ENCODE measurements at places on chromosomes 16 and 17.

DNA sequence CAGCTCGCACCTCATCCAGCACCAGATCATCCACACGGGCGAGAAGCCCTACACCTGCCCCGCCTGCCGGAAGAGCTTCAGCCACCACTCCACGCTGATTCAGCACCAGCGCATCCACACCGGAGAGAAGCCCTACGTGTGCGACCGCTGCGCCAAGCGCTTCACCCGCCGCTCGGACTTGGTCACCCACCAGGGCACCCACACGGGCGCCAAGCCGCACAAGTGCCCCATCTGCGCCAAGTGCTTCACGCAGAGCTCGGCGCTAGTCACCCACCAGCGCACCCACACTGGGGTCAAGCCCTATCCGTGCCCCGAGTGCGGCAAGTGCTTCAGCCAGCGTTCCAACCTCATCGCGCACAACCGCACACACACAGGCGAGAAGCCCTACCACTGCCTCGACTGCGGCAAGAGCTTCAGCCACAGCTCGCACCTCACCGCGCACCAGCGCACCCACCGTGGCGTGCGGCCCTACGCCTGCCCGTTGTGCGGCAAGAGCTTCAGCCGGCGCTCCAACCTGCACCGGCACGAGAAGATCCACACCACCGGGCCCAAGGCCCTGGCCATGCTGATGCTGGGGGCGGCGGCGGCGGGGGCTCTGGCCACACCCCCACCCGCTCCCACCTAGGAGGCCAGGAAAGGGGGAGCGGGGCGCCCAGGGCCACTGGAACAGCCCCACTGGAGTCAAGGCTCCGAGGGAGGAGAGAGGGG, 7.5 kb downstream of the ZNF205 start:
- no peak for DNase-seq

GRCh38 chr16:8053437-8053836, 536.9 kb downstream of the TMEM114 start:
- DNase-seq, result no peak

DNA sequence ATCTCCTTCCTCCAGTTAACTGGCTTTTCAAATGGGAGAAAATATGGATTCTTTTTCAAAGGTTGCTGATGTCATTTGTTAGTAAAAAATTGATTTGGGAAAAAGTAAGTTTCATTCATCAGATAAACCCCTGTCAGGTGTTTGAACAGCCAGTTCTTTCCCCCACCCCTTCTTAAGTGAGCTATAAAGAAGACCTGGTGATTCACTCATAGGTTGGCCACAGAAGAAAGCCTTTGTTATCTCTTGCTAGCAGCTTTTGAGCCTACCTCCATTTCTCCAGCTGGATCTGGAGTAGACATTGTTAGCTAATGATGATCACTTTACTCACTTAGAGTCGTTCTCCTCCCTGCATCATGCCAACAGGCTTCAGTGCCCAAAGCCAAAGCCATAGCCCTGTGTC, 63.0 kb downstream of the NLK start:
- no peak for DNase-seq

DNA sequence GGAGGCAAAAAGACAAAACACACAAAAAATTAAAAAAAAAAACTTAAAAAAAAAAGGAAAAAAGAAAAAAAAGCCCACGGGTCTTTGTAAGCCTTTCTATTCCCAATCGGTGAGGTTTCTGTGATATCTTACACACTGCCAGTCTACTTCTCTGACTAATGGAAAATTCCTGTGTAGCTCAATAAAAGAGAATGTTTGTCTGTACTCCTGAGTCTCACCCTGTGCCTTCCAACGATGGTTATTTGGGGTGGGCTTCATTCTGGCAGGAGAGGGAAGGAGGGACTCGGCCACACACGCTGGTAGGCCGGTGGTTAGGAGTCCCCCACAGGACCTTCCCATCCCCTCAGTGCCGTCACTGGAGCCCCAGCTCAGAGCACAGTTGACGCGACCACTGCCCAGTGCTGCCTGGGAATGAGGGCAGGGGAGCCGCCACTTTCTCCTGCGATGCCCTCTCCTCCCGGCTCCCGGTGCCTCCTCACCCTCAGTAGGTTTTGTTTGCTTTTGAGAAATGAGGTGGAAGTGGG, 68.0 kb downstream of the AMFR start:
- peak; percentile 11 for DNase-seq

DNA sequence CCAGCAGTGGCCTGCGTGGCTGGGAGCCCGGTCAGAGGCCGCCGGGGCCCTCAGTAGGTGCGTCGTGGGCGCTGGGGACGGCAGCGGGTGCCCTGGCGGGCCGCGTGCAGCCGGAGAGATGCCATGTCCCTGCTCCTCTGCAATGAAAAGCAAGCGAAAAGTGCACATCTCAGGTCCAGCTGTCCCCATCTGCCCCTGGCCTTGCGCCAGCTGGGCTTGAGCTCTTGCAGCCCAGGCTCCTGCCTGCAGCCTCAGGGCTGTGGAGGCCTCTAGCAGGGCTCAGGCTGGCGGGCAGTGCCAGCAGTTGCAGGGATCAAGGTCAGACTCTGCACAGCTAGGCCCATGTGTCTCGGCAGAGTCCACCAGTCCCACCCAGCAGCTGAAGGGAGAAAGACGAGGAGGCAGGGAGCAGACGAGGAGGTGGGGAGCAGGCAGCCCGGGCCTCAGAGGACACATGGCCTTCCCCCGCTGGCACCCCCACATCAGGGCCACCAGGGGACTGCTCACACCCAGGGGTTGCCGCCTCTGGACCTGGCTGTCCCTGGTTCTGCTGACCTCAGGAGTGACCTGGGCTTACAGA, 11.2 kb downstream of the SLC16A3 start:
- DNase-seq, result no peak

DNA sequence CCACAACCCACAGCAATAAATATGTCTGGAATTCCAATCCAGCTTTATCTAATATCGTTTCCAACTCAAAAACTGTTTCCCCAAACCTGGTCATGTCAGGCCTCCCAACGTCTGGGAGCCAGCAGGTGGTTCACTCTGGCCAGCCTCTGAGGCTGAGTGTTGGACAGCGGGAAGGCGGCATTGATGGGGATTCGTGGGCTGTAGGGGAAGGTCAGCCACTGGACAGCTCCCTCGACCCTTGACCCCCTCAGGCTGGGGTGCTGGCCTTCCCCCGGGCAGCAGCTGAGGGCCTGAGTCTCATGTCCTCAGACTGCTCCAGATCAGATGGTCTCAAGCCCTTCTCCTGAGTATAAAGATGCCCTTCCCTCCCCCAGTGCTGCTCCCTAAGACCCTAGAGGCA, 50.2 kb downstream of the SDK2 start:
- no peak for DNase-seq
